Stimulated activated CD8-positive, alpha-beta memory T cell treated with anti-CD3 and anti-CD28 coated beads, Interleukin-7, amount 100 ng/mL, for 1 hour (primary cell): ENCODE measurements at places on chromosomes 16 and 17.

- DNase-seq = no peak
These were observed 65.6 kb downstream of the PRKCB start for GRCh38 chr16:23901178-23902033.

DNA sequence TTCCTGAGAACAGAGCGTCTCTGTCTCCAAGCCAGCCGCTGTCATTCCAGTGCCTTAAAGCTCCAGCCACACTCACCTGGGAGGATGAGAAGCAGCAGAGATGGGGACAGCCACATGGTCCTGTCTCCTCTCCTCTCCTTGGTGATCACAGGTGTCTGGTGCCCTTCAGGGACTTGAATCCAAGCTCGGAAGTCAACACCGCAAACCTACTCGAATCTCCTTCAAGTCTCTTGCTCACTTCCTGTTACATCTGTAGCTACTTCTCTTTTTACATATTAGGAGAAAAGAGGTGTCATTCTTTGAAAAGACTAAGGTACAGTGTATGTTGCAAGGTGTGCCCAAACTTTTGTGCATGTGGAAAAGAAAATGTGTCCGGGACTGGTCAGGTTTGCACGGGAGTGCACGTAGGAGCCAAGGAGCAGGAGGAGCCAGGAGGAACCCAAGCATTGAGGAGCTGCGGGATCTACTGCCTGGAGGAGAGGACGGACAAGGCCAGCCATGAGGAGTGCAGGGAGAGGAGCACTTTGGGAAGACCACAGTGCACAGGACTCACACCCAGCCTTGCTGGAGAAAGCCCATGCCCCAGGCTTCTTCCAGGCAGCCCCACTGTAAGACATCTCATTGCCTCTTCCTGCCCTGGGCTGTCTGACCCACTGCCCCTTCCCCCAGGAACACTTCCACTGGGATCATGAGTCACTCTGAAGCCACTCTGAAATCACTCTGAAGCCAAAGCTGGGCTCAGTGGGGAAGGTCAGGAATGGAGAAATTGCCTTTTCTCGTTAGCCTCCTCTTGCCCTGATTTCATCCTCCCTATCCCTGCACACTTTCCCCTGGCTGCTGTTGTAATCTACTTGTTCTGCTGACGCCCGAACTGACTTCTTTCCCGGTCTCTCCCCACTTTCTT is at the start of gene CD300LD:
Gene CD300LD (minus strand): TSS at position 197 of the 904 bp plus-strand sequence. CDS start 81 bp downstream, at position 116.
- no peak for DNase-seq

DNA sequence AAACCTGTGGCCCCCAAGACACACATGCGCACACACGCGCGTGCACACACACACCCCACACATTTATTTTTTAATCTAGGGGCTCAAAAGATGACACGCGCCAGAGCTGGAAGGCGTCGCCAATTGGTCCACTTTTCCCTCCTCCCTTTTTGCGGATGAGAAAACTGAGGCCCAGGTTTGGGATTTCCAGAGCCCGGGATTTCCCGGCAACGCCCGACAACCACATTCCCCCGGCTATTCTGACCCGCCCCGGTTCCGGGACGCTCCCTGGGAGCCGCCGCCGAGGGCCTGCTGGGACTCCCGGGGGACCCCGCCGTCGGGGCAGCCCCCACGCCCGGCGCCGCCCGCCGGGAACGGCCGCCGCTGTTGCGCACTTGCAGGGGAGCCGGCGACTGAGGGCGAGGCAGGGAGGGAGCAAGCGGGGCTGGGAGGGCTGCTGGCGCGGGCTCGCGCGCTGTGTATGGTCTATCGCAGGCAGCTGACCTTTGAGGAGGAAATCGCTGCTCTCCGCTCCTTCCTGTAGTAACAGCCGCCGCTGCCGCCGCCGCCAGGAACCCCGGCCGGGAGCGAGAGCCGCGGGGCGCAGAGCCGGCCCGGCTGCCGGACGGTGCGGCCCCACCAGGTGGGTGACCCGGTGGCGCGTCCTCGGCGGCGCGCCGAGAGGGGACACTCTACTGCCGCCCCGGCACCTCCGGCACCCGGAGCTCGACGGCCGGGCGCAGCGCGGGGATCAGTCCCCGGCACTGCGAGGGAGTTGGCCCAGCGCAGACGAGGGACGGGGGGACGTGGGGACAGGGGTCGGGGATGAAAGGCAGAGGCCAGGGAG is at the start of gene STAT5A:
Gene STAT5A (plus strand): TSS at position 522 of the 826 bp plus-strand sequence. CDS start 914 bp downstream, outside the sequence.
- DNase-seq = peak; percentile 55

- no peak for DNase-seq
These were observed 64.8 kb downstream of the GNA13 start for GRCh38 chr17:64991726-64992125.

DNA sequence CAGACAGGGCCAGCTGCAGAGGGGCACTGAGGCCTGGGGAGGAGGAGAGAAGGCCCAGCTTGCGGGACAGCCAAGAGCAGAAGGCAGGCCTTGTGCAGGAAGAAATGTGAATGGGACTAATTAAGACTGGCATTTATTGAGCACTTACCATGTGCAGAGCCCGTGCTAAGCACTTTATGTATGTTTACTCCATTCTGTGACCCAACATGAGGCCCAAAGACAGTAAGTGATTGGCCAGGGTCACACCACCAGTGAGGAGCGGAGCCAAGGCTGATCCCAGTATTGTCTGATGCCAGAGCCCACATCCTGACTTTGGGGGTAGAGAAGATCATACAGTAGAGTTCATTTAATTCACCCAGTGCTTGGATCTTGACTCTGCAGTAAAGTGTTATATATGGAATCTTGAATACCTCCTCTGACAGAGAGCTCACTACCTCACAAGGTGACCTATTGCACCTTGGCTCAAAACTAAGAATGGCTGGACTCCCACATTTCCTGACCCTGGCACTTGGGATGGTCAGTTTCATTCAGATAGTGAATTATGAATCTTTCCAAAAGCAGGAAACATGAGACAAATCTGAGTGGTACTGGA is 13.6 kb downstream of the KATNB1 start:
- no peak for DNase-seq

GRCh38 chr17:75514919-75515495 is 330 bp downstream of the CASKIN2 start:
- no peak for DNase-seq

GRCh38 chr17:30831257-30831656 is 509 bp upstream of the ATAD5 start:
- DNase-seq = no peak

DNA sequence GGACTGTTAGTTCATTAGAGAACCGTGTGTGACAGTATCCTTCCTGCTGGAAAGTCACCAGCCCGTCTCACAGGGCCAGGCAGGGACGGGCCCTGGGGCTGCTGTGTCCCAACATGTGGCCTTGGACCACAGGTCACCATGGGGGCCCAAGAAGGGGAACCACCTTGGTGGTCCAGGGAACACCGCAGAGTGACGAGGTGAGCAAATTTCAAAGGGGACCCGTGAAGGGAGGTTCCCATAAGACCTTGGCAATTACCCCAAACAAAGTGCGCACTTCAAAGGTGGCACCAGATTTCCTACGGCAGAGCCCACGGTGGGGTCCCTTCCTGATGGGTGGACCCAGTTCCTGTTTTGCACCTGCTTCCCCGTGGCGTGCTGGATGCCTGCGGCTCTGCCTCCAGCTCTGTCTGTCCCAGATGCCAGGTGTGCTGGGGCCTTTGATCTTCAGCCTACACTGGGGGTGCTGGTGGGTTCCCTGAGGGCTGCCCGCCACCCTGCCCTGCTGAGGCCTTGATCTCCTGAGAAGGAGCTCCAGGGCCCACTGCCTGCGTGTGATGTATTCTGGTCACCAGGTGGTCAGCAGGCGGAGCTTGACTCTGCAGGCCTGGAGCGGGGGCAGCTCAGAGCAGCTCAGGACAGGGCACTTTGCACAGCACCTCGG is 27.0 kb downstream of the SLC7A5 start:
- DNase-seq = no peak

- peak; percentile 8 for DNase-seq
These were observed 404.1 kb downstream of the WWOX start for GRCh38 chr16:78503602-78504001.

GRCh38 chr16:79870016-79870886 is 269.7 kb upstream of the MAF start:
- no peak for DNase-seq

- DNase-seq = no peak
These were observed 2.1 kb downstream of the KCNH4 start for GRCh38 chr17:42178817-42179216.

DNA sequence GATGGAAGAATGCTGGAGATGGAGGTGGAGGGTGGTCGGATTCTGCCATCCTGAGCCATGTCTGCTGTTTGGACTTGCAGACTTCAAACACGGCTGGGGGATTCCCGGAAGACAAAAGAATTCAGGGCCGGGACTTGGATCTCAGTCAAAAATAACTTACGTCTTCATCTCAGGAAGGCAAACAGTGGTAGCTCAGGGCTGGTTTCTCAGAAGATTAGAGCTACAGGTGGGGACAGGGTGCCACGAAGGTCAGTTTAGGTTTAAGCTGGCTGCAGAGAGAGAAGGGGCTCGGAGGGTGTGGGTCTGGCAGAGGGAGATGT is 4.3 kb upstream of the RHBDL3 start:
- DNase-seq = no peak

- DNase-seq = no peak
These were observed 24.5 kb downstream of the CDK5RAP3 start for GRCh38 chr17:47995241-47995935.

GRCh38 chr16:88617268-88618031 is 20.9 kb upstream of the IL17C start:
- no peak for DNase-seq

- DNase-seq = no peak
These were observed 220.0 kb downstream of the NTN1 start for GRCh38 chr17:9241371-9241712.

DNA sequence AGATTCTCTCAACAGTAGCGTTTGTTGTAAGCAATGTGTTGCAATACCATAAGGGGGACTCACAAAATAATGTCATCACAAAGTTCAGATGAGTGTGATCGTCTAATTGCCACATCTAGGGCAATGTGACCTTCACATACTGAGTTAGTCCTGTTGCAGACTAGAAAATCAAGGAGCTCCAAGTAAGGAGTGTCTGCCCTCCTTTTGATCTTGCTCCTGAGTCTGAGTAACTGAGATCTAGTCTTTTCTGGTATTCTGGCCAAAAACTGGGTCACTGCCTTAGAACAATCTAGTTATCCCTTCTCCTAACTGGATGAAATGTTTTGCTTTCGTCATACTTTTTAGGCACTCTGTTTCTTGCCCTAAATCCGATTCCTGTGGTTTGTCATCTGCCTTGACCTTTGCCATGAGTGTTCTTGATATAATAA is 712.1 kb downstream of the CDH11 start:
- no peak for DNase-seq

GRCh38 chr17:34626121-34626681 is 46.8 kb downstream of the TMEM132E start:
- DNase-seq = no peak

GRCh38 chr17:19928299-19928698 is 49.3 kb downstream of the AKAP10 start:
- DNase-seq = no peak

GRCh38 chr16:72995151-72995881 is 52.6 kb downstream of the ZFHX3 start:
- DNase-seq = no peak

DNA sequence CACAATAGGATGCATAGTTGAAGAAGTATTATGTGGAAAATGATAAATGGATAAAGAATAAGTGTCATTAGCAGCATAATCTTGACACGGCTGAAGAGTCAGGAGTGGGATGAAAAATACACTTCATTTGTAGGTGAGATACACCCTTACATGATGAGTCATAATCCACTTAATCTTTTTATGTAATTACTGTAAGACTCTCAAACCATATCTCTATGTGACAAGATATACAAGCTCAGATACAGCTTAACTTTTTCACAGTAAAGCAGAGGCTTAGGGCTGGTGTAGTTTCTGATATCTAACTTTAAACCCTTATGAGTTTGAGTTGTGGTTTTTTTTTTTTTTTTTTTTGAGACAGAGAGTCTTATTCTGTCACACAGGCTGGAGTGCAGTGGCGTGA is 101.2 kb downstream of the FTO start:
- DNase-seq = no peak

DNA sequence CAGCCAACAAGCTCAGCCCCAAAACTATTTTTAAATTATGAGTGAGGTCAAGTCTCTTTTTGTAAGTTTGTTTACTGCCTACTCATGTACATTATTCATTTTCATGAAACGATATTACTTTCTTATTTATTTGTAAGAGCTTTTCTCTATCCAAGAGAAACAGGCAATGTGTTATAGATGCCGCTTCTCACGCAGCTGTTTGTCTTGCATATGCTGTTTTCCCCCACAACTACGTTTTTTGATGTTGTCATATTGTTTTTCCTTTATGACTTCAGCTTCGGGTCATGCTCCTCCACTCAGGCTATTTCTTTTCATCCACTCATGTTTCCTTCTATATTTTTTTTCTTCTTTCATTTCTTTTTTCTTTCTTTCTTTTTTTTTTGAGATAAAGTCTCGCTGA is 20.0 kb downstream of the ITGAE start:
- no peak for DNase-seq

GRCh38 chr16:28010671-28011070 is 52.8 kb downstream of the GSG1L start:
- DNase-seq = no peak

GRCh38 chr16:84485255-84486010 is 19.0 kb downstream of the MEAK7 start:
- DNase-seq = no peak

DNA sequence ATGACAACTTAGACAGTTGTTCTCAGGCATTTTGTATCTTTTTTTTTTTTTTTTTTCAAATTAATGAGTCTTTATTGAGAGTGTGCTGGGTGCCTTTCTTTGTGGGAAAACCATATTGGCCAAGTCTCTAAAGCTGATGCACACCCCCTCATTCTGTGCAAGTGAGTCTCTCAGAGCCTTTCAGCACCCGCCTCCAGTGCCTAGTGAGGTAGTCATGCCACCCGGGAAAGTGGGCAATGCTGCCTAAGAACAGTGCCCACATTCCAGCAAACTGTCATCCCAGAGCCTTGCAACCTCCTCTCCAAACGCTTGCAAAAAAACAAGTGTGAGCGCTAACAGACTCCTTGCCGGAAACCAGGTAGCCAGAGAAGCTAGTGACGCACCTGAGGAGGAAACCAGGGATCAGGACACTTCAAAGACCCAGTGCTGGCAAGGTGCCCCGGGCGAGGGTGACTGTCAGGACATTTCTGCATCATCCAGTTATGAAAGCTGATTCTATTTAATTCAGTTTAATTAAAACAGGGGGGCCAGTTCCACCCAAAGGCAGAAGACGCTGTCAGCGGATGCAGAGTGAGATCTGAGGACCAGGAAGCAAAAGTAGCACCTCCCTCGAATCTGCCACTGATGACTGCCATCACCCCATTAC is 34.9 kb downstream of the SMARCE1 start:
- DNase-seq = peak; percentile 29

DNA sequence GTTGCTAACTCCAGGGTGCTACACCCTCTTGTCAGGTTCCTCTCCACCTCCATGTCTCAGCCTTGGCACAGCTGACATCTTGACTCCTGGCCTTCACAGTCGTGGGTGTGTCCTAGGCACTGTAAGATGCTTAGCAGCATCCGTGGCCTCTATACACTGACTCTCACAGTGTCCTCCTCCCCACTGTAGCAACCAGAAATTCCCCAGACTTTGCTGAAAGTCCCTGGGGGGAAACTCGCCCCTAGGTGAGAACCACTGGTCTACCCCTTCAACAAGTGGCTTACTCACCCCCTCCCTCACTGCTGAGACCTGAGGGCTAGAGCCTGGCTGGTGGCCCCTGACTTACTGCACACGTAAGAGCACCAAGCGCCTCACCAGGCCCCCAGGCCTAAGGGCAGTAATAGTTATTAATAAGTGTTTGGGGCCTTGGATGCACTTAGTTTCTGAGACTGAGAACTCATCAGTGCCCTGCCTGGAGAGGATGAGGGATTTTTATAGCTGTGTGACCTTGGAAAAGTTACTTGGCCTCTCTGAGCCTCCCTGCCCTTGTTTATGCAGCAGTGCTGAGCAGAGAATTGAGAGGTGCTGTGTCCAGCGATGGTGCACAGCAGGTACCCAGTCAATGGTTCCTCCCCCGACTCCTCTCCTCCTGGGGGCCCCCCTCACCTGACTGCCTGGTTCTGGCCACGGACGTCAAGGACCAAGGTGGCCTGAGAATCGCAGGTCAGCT is 67.1 kb downstream of the RMI2 start:
- DNase-seq = no peak
